MG63 (cell line): ENCODE measurements at places on chromosomes 2 and 18.

GRCh38 chr2:167134381-167135072 lies 246.2 kb downstream of the XIRP2 start:
- peak; percentile 48 for DNase-seq

- DNase-seq, result no peak
Measured at GRCh38 chr2:63424329-63425078, 163.8 kb downstream of the WDPCP start.

DNA sequence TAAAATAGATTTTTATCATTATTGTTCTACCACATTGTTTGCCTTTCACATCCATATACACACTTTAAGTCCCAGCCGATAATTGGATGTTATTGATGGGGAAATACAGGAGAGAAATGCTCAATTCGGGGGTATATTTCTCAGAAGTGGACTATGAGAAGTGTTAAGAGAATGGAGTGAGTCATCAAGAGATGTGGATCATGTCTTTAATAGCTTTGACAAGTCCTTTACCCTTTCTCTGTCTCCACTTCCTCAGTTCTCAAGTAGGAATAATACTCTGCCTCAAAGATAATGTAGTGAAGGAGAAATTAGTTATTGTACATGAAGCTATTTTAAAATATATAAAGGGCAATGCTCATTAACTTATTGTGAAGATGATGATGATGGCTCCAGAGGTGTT lies 1017.6 kb upstream of the PIK3C3 start:
- DNase-seq, result no peak

DNA sequence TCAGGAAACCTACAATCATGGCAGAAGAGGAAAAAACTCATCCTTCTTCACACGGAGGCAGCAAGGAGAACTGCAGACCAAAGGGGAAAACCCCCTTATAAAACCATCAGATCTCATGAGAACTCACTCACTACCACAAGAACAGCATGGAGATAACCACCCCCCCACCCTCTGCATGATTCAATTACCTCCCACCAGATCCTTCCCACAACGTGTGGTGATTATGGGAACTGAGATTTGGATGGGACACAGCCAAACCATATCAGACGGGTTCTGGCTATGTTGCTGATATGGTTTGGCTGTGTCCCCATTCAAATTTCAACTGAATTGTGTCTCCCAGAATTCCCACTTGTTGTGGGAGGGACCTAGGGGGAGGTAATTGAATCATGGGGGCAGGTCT lies 28.7 kb upstream of the CCDC150 start:
- no peak for DNase-seq

DNA sequence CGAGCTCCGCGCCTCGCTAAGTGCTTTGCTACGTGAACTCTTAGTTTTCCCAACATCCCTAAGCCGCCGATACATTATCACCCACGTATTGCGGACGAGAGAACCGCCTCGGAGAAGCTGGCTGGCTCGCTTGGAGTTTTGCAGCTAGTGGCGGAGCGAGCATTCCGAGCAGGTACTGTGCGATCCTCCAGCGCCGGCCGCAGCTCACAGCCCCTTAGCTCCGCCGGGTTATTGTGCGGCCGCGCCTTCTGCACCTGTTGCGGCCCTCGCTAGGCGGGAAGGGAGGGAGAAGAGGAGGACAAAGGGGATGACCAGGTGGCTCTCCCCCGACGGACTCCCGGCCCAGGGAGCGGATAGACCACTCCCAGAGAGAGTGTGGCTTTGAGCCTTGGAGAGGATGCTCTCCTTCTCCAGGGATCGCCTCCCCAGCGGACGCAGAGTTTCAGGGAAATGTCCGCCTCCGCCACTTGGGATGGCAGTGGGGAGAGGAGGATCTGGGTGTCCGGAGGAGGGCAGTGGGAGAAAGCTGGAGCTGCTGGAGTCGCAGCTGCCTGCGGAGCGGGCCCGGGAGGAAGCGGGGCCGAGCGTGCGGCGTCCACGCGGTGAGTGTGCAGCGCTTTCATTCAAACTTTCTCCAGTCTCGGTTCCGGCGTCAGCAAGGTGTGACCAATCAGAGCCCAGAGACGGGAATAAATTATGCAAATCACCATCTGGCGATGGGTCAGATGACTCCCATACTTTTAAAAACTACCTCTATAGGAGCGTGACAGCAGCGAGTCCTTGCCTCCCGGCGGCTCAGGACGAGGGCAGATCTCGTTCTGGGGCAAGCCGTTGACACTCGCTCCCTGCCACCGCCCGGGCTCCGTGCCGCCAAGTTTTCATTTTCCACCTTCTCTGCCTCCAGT lies at the start of gene LIPG:
LIPG (plus strand) TSS at position 769 of the 905 bp plus-strand sequence. CDS start 252 bp downstream, outside the sequence.
- DNase-seq, result no peak

GRCh38 chr2:183185534-183185933 lies 61.3 kb downstream of the NUP35 start:
- DNase-seq, result no peak
